BE2C (cell line): ENCODE measurements at places on chromosomes 3 and 15.
A peak's percentile ranks its signal among the peaks of the same experiment; 100 is the strongest.

- no peak for DNase-seq
These were observed 561.2 kb upstream of the ALCAM start for GRCh38 chr3:104805508-104805907.

GRCh38 chr15:63372753-63373152 is 8.9 kb downstream of the CA12 start:
- DNase-seq: no peak

DNA sequence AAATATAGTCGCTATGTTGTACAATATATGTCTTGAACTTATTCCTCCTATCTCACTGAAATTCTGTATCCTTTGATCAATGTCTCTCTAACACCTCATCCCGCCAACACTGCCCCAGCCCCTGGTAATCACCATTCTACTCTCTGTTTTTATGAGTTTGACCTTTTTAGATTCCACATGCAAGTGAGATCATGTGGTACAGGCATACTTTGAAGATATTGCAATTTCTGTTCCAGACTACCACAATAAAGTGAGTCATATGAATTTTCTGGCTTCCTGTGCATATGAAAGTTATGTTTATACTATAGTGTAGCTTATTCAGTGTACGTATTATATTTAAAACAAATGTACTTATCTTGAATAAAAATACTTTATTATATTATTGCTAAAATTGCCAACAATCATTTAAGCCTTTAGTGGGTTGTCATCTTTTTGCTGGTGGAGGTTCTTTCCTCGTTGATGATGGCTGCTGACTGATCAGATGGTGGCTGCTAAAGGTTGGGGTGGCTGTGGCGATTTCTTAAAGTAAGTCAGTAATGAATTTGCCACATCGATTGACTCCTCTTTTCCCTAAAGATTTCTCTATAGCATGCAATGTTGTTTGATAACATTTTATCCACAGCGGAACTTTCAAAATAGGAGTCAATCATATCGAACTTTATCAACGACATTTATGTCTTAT is 257.2 kb downstream of the NFKBIZ start:
- no peak for DNase-seq

- no peak for DNase-seq
These were observed 42.5 kb upstream of the NUDT16 start for GRCh38 chr3:131338948-131339640.

- peak; percentile 66 for DNase-seq
These were observed 960 bp upstream of the KLF13 start for GRCh38 chr15:31325595-31326155.

DNA sequence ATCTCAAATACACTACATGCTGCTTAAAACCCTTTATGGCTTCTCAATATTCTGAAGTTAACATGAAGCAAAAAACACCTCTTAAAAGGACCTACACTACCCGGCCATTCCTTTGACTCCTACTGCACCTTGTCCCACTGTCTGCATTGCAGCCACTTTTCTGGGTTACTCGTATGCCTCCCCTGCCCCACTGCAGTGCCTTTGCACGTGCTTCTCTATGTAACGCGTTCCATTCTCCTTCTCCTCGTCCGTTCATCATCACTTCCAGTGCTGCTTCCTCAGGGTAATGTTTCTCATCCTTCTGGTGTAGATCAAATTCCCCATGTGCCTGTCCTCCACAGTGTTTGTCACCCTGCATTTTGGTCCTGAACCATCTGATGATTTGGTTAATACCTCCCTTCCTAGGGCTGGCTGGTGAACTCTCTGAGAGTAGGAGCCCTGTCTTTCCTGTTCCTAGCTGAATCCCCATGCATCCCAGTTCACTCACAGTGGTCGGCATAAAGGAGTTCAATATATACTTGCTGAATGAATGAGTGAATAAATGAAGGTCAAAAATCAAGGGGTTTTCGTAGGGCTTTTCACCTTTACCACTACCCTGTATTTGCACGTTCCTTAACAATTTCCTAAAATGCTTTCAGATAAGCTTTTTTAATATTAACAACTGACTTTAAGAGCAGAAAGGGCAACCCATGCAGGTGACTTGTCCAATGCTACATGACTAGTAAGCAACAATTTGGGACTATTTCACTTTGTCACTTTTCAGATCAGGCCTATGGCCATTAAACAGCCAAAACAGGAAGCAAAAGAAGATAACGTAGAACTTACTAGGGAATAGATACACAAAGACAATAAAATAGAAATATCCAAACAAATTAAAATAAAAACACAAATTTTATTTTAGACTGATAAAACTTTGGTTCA is 2.4 kb upstream of the STT3B start:
- no peak for DNase-seq

DNA sequence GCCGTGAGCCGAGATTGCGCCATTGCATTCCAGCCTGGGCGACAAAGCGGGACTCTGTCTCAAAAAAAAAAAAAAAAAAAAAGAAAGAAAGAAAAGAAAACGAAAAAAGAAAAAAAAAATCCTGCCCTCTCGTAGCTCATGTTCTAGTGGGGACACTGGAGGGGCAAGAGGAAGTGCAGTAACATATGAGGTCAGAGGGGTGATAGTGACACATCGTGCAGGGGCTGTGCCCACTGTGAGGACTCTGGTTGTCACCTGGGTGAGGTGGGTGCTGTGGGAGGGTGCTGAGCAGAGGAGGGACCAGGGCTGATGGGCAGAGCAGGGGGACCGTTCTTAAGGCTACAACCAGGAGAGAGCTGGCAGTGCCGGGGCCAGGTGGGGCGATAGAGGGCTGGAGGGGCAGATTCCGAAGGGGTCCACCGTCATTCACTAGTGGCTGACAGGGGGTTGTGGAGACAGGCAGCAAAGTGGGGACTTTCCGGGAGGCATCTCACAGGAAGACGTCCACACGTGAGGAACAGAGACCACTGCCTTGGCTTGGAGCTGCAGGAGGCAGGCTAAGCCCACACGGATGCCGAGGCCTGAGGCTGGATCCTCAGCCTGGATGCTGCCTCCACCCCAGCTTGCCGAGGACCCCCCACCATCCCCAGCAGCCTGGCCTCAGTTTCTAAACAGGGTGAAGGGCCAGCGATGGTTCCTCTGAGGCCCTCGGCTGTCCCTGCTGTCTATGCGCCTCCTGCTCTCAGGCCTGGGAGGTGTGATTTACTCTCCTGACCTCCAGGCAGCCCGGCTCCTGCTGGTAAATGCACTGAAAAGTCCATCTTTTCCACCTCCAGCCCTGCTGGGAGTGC is 154.3 kb upstream of the IQSEC1 start:
- DNase-seq: no peak

GRCh38 chr15:78103406-78104118 is 11.2 kb downstream of the SH2D7 start:
- no peak for DNase-seq

- peak; percentile 51 for DNase-seq
These were observed 83.6 kb upstream of the XCR1 start for GRCh38 chr3:46110701-46111493.

DNA sequence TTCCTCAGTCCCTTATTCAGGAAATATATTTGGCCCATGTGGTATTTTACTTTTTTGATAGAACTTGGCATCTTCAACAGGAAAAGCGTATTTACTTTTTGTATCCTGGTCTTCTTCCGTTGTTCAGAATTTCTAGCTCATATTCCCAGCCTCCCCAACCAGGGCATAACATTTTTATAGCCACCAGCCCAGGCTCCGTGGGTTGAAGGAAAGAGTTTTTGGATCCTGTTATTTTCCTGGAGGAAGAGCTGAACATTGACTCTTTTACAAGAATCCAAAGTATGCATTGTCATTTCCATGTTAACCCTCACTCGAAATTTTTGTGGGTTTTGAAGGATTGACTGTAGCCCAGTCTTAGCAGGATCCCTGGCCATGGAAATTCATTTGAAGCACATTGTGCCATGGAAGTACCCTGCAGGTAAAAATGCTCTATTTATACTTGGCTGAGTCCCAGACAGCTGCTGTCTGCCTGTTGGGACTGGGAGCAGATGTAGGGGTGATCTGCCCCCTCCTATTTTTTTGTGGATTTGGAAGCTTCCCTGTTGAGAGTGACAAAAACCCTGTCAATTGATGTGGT is 98.8 kb downstream of the AKAP13 start:
- DNase-seq: no peak

GRCh38 chr3:13262493-13263211 is 157.5 kb downstream of the NUP210 start:
- DNase-seq: no peak

- peak; percentile 78 for DNase-seq
These were observed 539.0 kb downstream of the FGF12 start for GRCh38 chr3:192188218-192188835.

DNA sequence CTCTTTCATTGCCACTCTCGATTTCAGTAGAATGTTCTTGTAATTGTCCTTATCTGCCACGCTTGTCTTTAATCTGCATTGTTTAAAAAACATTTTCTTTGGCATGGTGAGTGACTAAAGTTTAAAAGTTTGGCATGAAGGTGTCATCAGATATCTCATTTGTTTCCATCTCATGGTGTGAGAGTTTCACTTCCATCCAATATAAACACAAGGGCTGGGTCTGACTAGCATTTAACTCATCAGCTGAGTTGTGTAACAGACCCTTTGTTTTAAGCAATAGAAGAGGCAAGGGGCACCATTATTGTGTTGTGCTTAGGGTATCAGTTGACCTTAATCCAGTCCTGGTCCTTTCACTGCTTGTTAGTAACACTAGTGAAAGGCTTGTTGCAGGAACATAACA is 49.9 kb upstream of the IL12A start:
- DNase-seq: no peak

- no peak for DNase-seq
These were observed 140.2 kb upstream of the LYSMD4 start for GRCh38 chr15:99873451-99873850.
